GM23248 (cell line): ENCODE measurements at places on chromosomes 6 and 20.

DNA sequence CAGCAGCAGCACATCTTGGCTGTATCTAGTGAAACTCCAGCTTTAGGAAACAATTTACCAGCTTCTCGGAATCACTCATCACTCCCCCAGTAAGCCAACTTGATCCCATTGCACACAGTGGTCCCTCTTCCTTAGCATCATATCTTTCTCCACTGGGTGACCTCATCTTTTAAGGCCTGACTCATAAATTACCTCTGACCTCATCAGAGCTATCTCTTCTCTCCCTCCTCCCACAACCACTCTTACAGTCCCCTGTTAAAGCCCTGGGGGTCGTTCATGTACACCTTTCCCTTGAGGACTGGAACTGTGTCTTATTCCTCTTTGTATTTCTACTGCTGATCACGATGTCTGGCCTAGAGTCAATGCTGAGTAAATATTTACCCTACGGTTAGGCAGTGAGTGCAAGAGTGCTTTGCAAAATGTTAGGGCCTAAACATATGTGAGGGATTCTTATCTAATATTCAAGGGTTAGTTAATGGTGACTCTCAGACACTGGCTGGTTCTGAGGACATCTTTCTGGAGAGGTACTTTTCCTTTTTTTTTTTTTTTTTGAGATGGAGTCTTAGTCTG is 187.2 kb downstream of the LRFN2 start:
- DNase-seq = no peak

GRCh38 chr6:161586887-161587286 is 313.0 kb upstream of the AGPAT4 start:
- no peak for DNase-seq

DNA sequence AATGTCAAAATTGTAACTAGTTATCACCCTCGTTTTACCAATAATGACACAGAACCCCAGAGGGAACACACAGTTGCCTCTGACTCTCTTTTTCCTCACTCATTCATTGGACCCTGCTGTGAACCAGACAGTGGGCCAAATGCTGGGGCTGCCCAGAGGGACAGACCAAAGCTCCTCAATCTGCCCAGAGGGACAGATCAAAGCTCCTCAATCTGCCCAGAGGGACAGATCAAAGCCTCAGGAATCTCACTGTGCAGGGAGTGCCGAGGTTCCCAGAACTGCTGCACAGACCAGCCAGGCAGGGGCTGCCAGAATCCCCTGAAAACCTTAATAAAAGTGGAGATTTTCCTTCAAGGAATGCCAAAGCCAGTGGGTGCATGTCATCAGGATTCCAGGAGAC is 179.1 kb downstream of the SOD2 start:
- no peak for DNase-seq

- no peak for DNase-seq
Observed at GRCh38 chr6:90573624-90574023, 13.2 kb downstream of the MAP3K7 start.

DNA sequence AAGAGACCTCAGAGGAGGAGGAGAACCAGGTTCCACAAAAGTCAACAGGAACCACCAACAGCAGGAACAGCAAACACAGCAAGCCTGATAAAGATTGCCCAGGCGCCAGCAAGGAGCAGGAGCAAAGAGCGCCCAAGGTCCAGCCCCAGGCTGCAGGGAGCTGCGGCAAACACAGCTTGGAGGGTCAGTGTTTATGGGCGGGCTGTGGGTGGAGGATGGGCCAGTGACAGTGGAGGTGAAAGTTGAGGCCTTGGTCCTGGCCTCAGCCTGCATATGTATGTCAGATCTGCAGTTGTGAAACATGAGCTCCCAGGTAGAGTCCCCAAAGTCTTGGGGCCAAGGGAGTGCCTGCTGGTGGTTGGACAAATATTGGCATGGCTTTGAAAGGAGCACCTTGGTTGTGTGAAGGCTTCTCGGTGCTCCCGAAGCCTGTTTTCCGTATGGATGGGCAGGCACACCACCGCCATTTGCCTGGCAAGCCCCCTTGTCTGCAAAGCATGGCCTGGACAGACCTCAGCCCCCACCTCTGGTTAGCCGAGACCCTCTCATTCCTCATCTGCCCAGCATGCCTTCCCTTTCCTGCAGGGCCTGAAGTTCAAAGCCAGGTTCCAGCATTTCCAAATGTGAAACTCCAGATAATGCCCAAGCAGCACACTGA is 2.0 kb upstream of the CAPN11 start:
- DNase-seq = no peak

GRCh38 chr6:110589865-110590513 is 113.6 kb upstream of the SLC22A16 start:
- no peak for DNase-seq

GRCh38 chr6:73879501-73880293 is 183.7 kb downstream of the CD109 start:
- no peak for DNase-seq
